ENCODE measurements at places on chromosomes 12 and 14. TPM values are rescaled to one million over a fixed set of nuclear protein-coding genes. Genes with fewer than 3 reads are reported as not detected.

GRCh38 chr14:102335163-102335562 lies 15.6 kb downstream of the ZNF839 start:
- DNase-seq, result no peak
- peaks cover 83% of the 10 kb centered on the region for H3K36me3 ChIP-seq
- no peaks in the 10 kb centered on the region for H3K27me3 ChIP-seq
- no peak overlapping the region for H3K4me3 ChIP-seq

DNA sequence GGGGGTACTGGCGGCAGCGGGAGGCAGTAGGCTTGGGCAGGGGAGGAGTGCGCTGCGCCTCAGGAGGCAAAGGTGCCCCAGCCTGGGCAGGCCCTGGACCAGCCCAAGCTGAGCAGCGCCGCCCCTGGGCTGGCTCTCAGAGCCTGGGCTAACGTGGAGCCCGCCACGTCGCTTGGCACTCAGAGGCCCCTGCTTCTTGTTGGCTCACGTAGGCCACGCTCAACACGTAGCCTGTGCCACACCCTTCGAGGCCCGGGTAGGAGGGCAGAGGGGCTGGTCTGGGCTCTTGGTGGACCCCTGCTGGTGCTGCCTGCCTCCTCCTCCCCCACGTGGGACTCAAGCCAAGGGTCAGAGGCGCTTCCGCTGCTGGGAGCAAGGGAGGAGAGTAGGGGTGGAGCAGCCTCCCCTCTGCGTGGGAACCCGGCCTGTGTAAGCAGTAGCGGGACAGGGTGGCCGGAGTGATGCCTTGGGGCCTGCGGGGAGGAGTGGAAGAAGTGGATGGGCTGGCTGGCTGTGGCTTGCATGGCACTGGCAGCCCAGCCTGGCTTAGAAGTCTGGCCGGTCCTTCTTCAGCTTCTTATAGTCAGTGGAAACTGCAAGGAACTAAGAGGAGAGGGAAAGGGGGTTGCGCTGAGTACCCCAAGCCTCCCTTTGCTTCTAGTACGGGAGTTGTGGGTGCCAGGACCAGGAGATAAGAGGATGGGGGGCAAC lies 5.7 kb downstream of the SHMT2 start:
- peaks cover 27% of the 10 kb centered on the region for H3K27me3 ChIP-seq
- H3K27ac ChIP-seq, result peak overlapping the region; percentile 33
- H3K4me1 ChIP-seq, result peaks cover 74% of the 10 kb centered on the region
- no peak for DNase-seq
- peak overlapping the region; percentile 31 for H3K4me3 ChIP-seq
- H3K36me3 ChIP-seq, result peaks cover 36% of the 10 kb centered on the region

GRCh38 chr14:93915070-93915705 lies 12.0 kb upstream of the FAM181A start:
- H3K4me3 ChIP-seq, result no peak overlapping the region
- peaks cover 6% of the 10 kb centered on the region for H3K27me3 ChIP-seq
- no peaks in the 10 kb centered on the region for H3K36me3 ChIP-seq
- DNase-seq, result no peak

DNA sequence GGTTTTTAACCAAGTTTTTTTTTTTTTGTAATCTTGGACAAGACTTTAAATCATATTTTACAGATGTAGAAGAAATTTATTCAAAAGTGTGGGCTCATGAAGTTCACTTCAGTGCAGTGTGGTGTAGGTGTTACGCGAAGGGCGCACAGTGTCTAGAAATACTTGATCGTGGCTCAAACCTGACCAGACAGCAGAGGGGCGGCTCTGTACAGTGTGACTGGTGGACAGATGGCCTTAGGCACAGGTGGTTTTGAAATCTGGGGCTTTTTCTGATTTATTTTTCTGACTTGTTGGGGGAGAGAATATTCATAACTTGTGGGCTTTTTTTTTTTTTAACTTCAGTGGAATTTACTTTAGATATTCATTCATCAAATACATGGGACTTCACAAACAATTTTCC lies 179.2 kb downstream of the PELI2 start:
- no peaks in the 10 kb centered on the region for H3K27me3 ChIP-seq
- H3K4me1 ChIP-seq, result peaks cover 4% of the 10 kb centered on the region
- DNase-seq, result no peak
- no peak overlapping the region for H3K4me3 ChIP-seq
- peaks cover 8% of the 10 kb centered on the region for H3K36me3 ChIP-seq

TMEM179 gene
- total RNA-seq, result not detected

CDK17 gene
- total RNA-seq, result 41.9 TPM

ACSS3 gene
- 8.2 TPM for total RNA-seq

Data from suprapubic skin (tissue), 4 donors.